Hematopoietic multipotent progenitor cell treated with erythropoietin and hydrocortisone succinate and interleukin-3 and kit ligand, for 4 days (in vitro differentiated cells): ENCODE measurements at places on chromosomes 2 and 18.

DNA sequence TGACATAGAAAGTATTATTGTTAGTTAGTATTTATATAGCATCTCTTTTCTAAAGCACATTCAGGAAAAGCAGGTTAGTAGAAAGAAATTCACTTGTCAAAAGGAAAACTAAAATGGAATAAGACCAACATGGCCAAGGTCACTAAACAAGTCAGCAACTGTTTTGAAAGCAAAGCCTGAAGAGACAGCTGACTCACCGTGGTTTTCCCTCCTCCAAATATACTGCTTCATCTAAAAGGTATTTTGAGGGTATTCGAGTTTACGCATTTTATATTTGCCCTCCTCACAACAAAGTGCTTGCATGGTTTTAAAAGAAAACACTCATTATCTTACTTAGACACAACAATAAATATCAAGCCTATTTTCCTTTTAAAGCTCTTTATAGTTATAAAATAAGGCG lies 24.0 kb downstream of the ZNF385B start:
- DNase-seq: no peak

- no peak for DNase-seq
Observed at GRCh38 chr2:235500110-235500760, 6.4 kb downstream of the AGAP1 start.

DNA sequence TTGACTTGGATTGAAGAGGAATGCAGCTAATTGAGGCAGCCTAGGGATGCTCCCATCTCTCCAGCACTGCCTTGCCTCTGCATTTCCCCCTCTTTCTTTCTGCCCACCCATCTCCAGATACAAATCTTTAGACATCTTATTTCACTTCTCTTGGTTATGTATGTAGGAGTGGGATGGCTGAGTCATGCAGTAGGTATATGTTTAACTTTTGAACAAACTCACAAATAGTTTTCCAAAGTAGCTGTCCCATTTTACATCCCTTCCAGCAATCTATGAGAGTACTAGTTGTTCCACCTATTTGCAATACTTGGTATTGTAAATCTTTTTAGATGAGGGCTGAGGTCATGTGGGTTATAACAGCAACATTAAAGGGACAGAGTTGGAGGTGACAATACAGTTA lies 329.9 kb downstream of the DYSF start:
- no peak for DNase-seq

DNA sequence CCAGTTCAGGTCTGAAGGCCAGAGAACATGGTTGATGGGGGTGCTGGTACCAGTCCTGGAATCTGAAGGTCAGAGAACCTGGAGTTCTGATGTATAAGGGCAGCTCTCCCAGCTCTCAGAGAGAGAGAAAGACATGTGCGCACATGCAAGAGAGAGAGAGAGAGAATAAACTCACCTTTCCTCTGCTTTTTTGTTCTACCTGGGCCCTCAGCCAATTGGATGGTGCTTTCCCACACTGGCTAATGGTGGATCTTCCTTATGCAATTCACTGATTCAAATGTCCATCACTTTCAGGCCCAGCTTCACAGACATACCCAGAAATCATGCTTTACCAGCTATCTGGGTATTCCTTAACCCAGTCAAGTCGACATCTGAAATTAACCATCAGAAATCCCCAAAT lies 377.7 kb upstream of the MEX3C start:
- no peak for DNase-seq

GRCh38 chr2:70024284-70024683 lies 62.9 kb upstream of the ASPRV1 start:
- DNase-seq: no peak

DNA sequence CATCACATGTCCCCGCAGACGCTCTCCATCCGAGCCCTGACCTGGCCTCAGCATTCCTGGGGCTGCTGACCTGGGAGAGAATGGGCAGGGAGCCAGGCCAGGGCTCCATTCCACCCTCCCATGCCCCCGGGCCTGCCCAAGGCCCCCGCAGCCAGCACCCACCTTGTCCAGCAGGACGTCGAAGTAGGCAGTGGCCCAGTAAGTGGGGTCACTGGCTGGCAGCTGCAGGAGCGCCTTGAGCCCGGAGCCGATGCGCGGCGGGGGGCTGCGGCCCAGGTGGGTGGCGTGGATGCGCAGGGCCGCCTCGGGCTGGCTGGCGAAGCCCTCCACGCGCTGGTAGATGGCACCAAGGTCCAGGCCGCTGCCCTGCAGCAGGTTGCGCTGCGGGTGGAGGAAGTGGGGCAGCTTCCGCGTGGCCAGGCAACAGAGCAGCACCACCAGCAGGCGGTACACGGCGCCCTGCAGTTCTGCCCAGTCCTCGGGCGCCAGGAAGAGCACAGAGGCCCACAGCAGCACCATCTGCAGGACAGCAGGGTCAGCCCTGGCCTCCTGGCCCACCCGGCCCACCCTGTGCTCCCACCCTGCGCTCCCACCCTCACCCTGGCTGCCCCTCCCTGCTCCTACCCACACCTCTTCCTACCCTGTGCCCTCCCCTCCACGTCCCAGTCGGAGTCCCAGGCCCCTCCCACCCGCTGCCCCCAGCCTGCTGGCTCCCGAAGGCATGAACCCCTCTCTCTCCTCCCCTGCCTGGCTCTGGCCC lies 7.6 kb downstream of the MAB21L4 start:
- no peak for DNase-seq

GRCh38 chr2:176872406-176872805 lies 340.2 kb upstream of the HNRNPA3 start:
- no peak for DNase-seq

GRCh38 chr2:2806711-2807110 lies 475.6 kb upstream of the MYT1L start:
- no peak for DNase-seq

DNA sequence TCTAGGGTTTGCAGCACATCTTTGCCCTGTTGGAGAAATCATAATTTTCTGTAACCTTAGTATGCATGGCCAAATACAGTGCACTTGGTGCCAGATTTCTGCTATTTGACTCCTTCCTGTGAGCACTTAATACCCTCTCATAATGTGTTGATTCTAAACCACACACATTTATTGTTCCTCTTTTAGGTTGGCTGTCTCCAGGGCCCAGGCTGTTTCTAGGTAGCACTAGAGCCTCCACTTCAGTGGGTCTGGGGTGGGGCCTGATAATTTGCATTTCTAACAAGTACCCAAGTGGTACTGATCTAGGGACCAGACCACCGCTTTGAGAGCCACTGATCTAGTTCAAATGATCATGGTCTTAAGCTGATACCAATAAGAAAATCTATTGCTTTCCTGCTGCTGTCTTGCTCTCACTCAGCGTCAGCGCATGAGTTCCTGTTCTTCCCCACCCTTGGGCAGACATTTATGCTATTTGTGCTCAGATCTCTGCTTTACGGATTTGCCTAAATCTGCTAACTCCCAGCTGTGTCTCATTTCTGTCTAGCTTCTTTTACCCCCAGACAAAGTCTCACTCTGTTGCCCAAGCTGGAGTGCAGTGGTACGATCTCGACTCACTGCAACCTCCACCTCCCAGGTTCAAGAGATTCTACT lies 7.4 kb downstream of the PTRHD1 start:
- DNase-seq: peak; percentile 77

DNA sequence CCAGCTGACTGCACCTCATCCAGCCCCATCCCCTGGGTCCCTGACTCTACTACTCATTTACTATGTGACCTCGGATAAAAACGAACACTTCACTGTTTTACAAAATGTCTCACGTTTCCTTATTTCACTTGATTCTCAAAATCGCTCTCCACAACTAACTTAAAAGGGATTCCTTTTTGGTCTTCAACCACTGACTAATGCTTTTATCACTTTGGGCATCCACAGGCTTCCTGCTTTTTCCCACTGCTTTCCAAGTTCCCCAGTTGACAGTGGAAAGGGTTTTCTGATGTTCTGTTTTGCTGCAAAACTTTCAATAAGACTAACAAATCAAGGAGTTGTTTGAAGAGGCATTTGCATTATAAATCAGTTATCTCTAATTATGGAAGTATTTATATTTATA lies 24.1 kb downstream of the EIF2AK3 start:
- no peak for DNase-seq

DNA sequence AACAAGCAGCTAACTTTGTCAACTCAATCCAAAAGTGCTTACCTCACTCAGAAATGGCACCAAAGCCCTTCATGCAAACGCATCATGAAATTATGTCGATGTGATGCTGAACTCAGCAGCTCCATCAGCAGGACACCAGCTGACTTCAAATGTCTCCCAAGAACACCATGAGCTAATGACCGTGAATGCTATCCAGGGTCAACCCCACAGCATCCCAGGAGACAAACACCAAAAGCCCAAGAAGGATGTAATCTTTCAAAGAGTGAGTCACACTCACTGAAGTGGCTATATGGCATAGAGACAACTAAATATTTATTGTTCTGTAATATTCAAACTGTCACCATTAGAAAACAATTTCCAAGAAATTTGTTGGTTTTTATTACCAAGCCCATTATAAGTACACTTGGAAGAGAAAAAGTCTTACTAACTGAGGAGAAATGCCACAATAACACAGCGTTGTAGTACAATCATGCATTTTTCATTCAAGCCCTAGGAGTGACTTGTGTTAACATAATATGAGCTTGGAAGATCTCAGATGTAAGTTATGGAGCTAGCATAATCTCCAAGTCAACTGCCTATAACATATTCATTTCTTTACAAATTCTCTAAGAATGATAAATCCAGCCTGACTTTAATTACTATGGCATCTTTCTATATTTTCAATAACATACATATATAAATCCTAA lies 165.0 kb upstream of the CCDC68 start:
- no peak for DNase-seq

GRCh38 chr18:11747731-11748130 lies 58.7 kb downstream of the GNAL start:
- DNase-seq: no peak

DNA sequence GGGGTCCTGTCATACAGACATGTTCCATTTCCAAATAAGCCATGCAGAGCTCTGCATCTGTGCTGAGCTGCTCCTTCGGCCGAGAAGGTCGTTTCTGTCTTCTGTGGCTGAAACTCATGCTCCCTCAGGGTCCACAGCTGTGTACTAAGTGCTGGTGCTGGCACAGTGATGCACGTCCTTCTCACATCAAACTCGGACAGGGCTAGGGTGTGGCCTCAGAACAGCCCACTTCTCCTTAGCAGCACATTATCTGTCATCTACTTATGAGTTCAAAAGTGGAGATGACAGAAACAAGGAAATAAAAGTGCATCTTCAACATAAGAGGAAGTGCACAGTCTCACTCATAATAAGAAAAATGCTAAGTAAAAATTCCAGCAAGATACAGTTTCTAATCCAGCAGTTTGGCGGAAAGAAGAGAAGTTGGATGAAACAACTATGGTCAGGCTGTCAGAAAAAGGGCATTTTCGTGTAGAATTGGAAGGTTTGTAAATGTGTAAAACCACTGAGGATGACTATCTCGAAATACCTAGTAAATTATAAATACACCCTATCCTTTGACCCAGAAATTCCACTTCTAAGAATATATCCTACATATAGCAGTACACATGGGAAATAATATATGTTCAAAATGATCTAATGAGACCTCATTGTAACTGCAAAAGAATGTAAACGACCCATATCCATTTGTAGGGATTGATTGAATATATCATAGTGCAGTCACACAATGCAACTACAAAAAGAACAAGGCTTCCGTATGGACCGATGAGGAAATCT lies 53.7 kb upstream of the APCDD1 start:
- DNase-seq: peak; percentile 50

GRCh38 chr2:7646661-7647060 lies 729.4 kb downstream of the RNF144A start:
- no peak for DNase-seq

- no peak for DNase-seq
Observed at GRCh38 chr2:217683106-217683870, 319.5 kb downstream of the TNS1 start.

GRCh38 chr2:236619910-236620612 lies 50.4 kb downstream of the ACKR3 start:
- DNase-seq: no peak

GRCh38 chr2:134460583-134460998 lies 206.7 kb downstream of the MGAT5 start:
- peak; percentile 63 for DNase-seq

- peak; percentile 92 for DNase-seq
Observed at GRCh38 chr2:241877989-241878970, 8.8 kb downstream of the RTP5 start.

DNA sequence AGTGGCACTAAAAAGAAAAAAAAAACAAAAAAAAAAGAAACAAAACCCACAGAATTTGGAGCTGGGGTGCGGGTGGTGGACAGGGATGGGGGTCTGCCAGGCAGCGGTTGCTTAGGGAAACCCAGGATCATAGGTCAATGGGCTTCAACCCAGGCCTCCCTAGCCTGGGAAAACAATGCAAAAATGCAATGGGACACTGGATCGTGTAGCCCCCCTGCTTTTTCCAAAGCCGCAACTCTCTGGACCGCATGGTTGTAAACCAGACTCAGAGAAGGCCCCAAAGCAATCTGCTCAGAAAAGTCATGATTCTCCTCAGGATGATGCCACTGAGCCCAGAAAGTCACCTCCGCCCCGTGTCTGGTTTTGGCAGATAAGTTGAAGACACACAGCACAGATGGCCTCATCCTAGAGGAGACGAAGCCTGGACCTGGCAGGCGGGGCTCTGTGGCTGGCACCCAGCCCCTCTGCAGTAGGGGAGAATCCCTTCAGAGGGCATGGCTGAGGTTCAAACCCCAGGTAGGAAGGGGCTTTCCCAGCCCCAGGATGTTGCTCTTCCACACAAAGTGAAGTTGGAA lies 5.1 kb downstream of the DLX2 start:
- peak; percentile 88 for DNase-seq

DNA sequence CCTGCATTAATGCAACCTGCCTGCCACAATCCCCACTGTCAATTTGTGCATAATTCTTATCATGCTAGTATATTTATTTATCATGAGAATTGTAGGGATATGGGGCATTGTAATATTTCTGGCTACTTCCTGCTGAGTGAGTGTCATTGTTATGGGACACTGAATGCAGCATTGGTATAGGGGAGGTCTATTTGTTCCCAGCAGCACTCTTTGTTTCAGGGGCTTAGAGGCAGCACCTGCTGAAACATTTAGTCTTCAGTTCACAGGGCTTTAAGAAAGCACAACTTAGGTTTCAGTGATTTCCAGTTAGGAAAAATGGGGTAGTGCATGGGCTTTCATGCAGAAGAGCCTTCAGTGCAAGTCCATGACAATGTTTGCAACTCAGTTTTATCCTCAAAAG lies 23.6 kb downstream of the SULT1C3 start:
- DNase-seq: no peak

DNA sequence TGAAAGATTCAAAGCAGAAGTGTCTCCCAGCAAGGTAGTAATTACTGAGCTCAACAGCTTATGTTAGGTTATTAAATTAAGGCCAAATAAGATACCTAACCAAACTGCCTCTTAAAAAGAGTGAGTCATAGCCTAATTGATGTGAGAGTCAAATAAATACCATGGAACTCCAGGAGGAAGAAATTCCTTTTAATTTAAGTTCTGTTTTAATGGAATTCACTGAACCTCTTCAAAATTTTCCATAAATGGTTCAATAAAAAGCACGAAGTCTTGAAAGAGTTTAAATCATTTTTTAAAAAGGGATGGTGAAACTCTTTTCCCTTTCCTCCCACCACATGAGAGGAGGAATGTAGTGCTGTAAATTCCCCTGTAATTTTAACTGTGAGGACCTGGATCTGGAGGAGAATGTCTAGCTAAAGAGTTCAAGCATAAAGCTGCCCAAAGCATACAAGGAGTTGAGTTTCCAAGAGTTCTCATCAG lies 180.8 kb upstream of the MMADHC start:
- no peak for DNase-seq

GRCh38 chr2:147177071-147177857 lies 667.6 kb upstream of the ACVR2A start:
- DNase-seq: peak; percentile 34
